ENCODE measurements at places on chromosomes 2 and 18. TPM values are rescaled to one million over a fixed set of nuclear protein-coding genes. Genes with fewer than 3 reads are reported as not detected.
A peak's percentile ranks its signal among the peaks of the same experiment; 100 is the strongest.

Gene SERPINB3
- total RNA-seq: not detected

DNA sequence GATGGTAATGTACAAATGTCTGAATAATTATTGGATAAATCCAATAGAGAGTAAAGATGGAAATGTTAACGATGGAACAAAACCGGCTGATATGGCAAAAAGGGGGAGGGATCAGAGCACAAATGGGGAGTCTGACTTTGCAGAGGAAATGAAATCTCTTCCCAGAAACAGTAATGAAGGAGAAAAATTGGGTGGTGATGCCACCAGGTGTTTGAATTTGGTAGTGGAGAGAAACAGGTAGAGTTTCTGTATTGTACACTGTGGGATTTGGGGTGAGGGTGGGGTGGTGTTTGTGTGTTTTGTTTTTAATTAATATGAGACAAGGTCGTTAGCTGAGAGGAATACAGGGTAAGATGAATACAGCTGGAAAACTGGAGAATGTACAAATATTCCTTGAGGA lies 20.4 kb upstream of the XDH start:
- H3K36me3 ChIP-seq: no peaks in the 10 kb centered on the region
- no peaks in the 10 kb centered on the region for H3K4me1 ChIP-seq
- no peak overlapping the region for H3K27ac ChIP-seq
- H3K4me3 ChIP-seq: no peak overlapping the region
- DNase-seq: no peak
- no peaks in the 10 kb centered on the region for H3K27me3 ChIP-seq

DNA sequence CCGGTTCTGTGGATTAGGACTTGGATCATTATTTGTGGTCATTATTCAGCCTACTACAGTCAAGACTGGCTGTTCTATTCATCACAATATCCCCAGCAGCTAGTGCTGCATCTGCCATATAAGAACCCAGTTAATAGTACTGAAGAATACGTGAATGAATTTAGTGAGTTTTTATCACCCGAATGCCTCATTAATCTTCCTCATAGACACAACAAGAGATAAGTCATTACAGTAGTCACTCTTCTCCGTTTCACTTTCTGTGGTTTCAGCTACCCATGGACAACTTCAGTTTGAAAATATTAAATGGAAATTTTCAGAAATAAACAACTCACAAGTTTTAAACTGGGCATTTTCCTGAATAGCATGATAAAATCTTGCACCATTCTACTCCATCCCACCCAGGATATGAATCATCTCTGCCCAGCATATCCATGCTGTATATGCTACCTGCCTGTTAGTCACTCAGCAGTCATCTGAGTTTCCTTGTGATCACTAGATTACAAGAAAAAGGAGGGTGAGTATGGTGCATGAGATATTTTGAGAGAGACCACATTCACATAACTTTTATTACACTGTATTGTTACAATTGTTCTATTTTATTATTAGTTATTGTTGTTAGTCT lies 363.7 kb upstream of the CHAC2 start:
- no peak overlapping the region for H3K4me3 ChIP-seq
- no peak for DNase-seq
- H3K36me3 ChIP-seq: no peaks in the 10 kb centered on the region
- no peaks in the 10 kb centered on the region for H3K4me1 ChIP-seq
- no peak overlapping the region for H3K27ac ChIP-seq

DNA sequence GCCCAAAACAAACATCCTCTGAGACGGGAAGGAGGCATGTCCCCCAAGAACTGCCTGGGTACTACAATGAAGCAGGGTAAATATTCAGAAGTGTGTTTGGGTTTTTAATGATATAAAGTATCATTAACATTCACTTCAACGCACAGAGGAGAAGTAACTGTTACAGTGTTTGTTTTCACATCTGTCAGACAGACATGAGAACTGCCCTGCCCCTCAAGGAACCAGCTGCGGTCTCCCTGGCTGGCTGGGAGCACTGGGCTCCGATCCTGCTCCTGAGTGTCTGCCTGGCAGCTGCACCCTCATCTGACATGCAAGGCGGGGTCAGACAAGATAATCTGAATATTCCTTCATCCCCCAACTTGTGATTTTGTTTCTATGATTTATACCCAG lies 75.6 kb downstream of the MBP start:
- no peak for DNase-seq
- no peak overlapping the region for H3K4me3 ChIP-seq
- H3K27ac ChIP-seq: peak overlapping the region; percentile 96
- peaks cover 2% of the 10 kb centered on the region for H3K36me3 ChIP-seq
- no peaks in the 10 kb centered on the region for H3K27me3 ChIP-seq

DNA sequence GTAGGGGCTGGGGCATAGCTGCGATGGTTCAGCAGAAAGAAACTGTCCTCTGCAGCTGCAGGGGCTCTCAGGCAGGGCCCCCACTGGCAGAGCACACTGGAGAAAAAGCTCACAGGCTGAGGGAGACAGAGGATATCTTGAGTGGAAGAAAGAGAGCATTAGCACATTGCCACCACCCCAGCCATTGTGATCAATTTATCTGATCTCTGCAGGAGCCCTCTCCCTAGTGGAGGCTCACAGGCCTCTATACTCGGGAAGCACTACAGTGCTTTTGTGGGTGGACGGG lies 801 bp upstream of the SFTPB start:
- no peak overlapping the region for H3K4me3 ChIP-seq
- H3K36me3 ChIP-seq: no peaks in the 10 kb centered on the region
- no peak overlapping the region for H3K27ac ChIP-seq
- H3K4me1 ChIP-seq: no peaks in the 10 kb centered on the region
- peaks cover 11% of the 10 kb centered on the region for H3K27me3 ChIP-seq
- DNase-seq: no peak

DNA sequence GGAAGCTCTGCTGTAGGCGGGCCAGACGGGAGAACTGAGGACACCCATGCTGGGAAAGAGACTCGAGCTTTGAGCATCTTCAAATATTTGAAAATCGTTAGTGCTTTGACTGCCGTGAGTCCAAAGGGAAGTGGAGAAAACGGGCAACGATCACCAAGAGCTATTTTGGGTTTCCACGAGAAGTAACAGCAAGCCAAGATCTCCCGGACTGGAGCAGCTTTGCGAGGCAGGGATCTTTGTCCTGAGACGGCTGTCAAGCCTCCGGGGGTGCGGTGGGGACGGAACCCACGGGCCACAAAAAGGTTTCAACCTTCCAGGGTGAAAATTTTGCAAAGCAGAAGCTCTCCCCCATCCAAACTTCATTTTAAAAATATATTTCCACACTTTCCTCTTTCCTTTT lies 195.8 kb downstream of the NDUFA10 start:
- no peak for DNase-seq
- H3K4me3 ChIP-seq: no peak overlapping the region
- H3K27me3 ChIP-seq: peaks cover 11% of the 10 kb centered on the region
- H3K4me1 ChIP-seq: no peaks in the 10 kb centered on the region
- no peak overlapping the region for H3K27ac ChIP-seq

- peaks cover 7% of the 10 kb centered on the region for H3K27me3 ChIP-seq
- no peak overlapping the region for H3K4me3 ChIP-seq
- no peaks in the 10 kb centered on the region for H3K4me1 ChIP-seq
- no peak for DNase-seq
- no peak overlapping the region for H3K27ac ChIP-seq
- no peaks in the 10 kb centered on the region for H3K36me3 ChIP-seq
These were observed 236.1 kb upstream of the MEIS1 start for GRCh38 chr2:66198873-66199272.

- H3K27me3 ChIP-seq: no peaks in the 10 kb centered on the region
- H3K36me3 ChIP-seq: no peaks in the 10 kb centered on the region
- H3K27ac ChIP-seq: peak overlapping the region; percentile 62
- no peak overlapping the region for H3K4me3 ChIP-seq
- peaks cover 37% of the 10 kb centered on the region for H3K4me1 ChIP-seq
These were observed 217.1 kb downstream of the ZNF521 start for GRCh38 chr18:25134861-25135260.

- H3K4me1 ChIP-seq: peaks cover 5% of the 10 kb centered on the region
- no peaks in the 10 kb centered on the region for H3K36me3 ChIP-seq
- H3K4me3 ChIP-seq: no peak overlapping the region
- peaks cover 4% of the 10 kb centered on the region for H3K27me3 ChIP-seq
These were observed 42.9 kb upstream of the TUBA3E start for GRCh38 chr2:130241041-130241707.
